LNCaP clone FGC (cell line): ENCODE measurements at places on chromosomes 7 and 10.

DNA sequence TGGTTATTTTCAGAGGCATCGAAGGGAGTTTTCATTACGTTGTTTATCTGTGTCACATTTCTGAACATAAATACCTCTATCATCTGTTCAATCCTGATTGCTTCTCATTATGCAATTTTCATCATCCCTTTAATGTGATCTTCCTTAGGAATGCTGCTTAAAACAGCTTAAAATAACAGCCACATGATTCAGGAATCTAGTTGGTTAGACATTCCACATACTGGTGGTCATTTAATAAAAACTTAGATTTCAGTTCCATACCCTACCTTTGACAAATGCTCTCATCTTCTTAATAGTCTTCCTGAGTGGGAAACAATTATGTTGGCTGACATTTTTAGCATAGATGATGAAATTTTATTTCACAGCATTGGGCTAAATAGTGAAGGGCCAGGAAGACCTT is 191.3 kb upstream of the CDCA7L start:
- no peak for DNase-seq

DNA sequence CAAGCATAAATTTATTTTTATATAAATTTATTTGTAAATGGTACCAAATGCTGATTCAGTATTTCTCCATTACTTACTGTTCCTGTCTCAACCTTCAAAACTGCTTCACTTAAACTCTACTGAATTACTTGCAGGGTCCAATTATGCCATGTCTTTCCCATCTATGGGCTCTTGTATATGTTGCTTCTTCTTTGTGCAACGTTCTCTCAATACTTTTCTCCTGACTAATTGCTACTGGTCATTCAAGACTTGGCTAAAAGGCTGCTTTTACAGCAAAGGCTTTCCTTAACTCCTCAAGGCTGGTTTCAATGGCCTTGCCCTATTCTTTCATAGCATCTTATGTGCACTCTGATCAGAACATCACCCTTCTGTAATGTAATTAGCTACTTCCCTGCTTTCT is 67.9 kb downstream of the RNLS start:
- no peak for DNase-seq

- DNase-seq, result no peak
Observed at GRCh38 chr7:87831097-87831496, 45.1 kb downstream of the SLC25A40 start.

DNA sequence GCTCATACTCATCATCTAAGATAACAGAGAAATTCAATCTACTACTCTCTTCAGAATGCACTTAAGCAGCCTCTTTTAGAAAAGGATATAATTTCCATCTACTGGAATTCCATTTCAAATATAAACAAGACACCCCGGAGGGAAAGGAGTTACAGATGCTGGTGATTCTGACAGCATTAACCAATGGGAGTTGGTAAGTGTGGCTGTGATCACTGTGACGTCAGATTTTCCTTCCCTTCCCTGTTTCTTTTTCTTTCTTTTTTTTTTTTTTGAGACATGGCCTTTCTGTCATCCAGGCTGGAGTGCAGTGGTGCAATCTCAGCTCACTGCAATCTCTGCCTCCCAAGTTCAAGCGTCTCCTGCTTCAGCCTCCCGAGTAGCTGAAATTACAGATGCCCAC is 106.6 kb downstream of the ACTR3B start:
- DNase-seq, result no peak
